Memory B cell (primary cell): ENCODE measurements at places on chromosomes 12 and 14.
A peak's percentile ranks its signal among the peaks of the same experiment; 100 is the strongest.

DNA sequence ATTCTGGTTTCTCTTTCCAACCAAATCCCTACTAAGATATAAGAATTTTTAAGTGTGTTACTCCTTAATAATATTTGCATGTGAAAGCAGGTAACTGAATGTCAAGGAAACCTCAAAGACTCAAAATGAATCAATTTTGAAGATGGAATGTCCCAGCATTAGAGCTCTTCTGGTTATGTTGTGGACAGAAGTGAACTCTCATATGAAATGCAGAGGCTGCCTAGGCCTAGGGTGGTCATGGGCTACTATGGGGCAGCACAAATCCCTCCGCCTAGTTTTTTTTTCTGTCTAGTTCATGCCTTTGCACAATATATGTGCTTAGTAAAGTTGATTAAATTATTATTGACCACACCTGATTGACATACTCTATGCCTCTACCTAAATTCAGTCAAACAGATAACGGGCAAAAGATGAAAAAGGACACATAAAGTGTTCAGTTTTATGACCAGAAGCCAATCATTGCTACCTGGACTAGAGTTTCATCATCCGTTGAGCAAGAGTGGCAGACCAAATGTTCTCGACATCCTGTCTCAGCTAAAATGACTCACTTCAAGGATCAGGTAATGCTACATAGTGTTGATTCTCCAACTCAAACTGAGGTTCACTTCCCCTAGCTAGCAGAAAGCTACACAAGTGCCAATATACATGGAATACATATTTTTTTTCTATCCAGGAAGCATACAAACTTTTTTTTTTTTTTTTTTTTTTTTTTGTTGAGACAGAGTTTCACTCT lies 1211.4 kb downstream of the VRK1 start:
- no peaks in the 10 kb centered on the region for H3K27me3 ChIP-seq
- no peak overlapping the region for H3K4me3 ChIP-seq
- DNase-seq = no peak
- no peaks in the 10 kb centered on the region for H3K4me1 ChIP-seq
- H3K36me3 ChIP-seq = no peaks in the 10 kb centered on the region
- no peak overlapping the region for H3K27ac ChIP-seq

- H3K27ac ChIP-seq = peak overlapping the region; percentile 74
- H3K36me3 ChIP-seq = peaks cover 26% of the 10 kb centered on the region
- no peak overlapping the region for H3K4me3 ChIP-seq
- H3K27me3 ChIP-seq = no peaks in the 10 kb centered on the region
These were observed 43.0 kb downstream of the EVL start for GRCh38 chr14:100108042-100108825.

- H3K36me3 ChIP-seq = peaks cover 19% of the 10 kb centered on the region
- H3K27me3 ChIP-seq = no peaks in the 10 kb centered on the region
- DNase-seq = no peak
These were observed 9.3 kb downstream of the ISCU start for GRCh38 chr12:108571609-108572165.

DNA sequence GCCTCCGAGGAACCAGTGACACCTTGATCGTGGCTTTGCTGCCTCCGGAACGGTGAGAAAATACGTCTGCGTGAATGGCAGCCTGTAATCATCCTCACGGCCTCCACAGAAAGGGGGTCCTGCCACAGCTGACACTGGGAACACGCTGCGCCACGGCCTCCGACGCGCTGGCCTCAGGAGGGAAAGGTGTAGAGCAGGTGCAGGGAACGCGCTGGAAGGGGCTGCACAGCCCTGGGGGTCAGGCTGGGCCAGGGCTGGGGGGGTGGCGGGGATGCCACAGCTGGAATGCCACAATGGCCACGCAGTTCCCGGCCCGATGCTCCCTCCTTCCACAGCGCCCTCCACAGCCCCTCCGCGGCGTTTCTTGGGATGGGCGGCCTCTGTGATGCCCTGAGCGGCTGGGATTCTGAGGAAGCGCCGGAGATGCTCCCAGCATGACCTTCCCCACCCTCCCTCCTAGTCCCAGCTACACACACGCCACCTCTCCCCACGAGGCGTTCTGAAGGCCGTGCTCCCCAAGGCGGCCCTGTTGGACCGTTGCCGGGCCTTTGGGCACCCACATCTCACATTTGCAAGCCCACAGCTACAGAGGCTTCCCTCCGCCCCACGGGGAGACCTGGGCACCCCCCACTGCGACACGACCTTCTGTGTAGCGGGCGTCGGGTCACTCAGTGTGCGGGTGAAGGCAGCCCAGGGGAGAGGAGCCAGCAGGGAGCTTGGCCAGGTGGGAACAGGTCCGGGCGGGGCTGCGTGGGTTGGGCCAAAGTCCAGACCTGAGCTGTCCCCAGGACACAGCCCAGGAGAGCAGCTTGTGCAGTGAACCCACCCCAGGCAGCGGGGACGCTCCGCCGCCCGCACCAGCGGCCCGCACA lies 31.8 kb upstream of the GALNT9 start:
- H3K36me3 ChIP-seq = no peaks in the 10 kb centered on the region
- H3K27ac ChIP-seq = no peak overlapping the region
- no peak for DNase-seq
- no peak overlapping the region for H3K4me3 ChIP-seq

- no peaks in the 10 kb centered on the region for H3K4me1 ChIP-seq
- H3K36me3 ChIP-seq = no peaks in the 10 kb centered on the region
- no peak for DNase-seq
- no peak overlapping the region for H3K27ac ChIP-seq
- H3K4me3 ChIP-seq = no peak overlapping the region
- peaks cover 13% of the 10 kb centered on the region for H3K27me3 ChIP-seq
These were observed 166.0 kb upstream of the VASH1 start for GRCh38 chr14:76595266-76595665.

DNA sequence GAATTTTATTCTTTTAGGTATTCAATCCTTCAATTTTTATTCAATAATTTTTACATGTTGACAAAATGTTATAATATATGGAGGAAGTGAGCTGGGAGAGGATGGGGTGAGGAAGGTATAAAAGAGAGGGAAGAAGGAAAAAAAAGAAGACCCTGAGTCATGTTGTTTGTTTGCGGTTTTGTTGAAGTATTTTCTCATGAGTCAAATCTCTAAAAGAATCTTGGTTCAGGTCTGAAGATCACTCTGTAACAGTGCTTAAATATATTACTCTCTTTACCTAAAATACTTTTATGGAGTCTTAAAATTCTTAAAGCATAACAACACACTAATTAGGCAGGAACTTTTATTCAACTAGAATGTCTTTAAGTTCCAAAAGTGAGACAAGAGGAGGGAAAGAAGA lies 489.6 kb upstream of the GARIN6 start:
- H3K4me3 ChIP-seq = no peak overlapping the region
- no peak overlapping the region for H3K27ac ChIP-seq
- no peaks in the 10 kb centered on the region for H3K4me1 ChIP-seq
- DNase-seq = no peak
